Fibroblast of lung (primary cell): ENCODE measurements at places on chromosomes 2 and 18. TPM values are rescaled to one million over a fixed set of nuclear protein-coding genes. Genes with fewer than 3 reads are reported as not detected.

CFAP65 gene
- polyA plus RNA-seq: not detected in 2 replicates

PXDN gene
- polyA plus RNA-seq: 160 and 298 TPM in 2 replicates

SLC23A3 gene
- 0.29 and 0.52 TPM in 2 replicates for polyA plus RNA-seq

PLEK gene
- 0.02 TPM in 1 of 2 replicates, not detected in the other for polyA plus RNA-seq

GALNT13 gene
- polyA plus RNA-seq: not detected in 2 replicates

TEX51 gene
- not detected in 2 replicates for polyA plus RNA-seq

GAREM1 gene
- polyA plus RNA-seq: 0.92 and 2.6 TPM in 2 replicates

AOX1 gene
- 39.4 and 49.9 TPM in 2 replicates for polyA plus RNA-seq

CYTIP gene
- polyA plus RNA-seq: 0.17 TPM in 1 of 2 replicates, not detected in the other

DCDC2C gene
- polyA plus RNA-seq: not detected in 2 replicates

ATP6V1B1 gene
- 0.85 and 1.0 TPM in 2 replicates for polyA plus RNA-seq

TLX2 gene
- not detected in 2 replicates for polyA plus RNA-seq

KIAA2012 gene
- 0.01 and 0.09 TPM in 2 replicates for polyA plus RNA-seq

AMER3 gene
- not detected in 2 replicates for polyA plus RNA-seq

STON1 gene
- 5.5 and 11.3 TPM in 2 replicates for polyA plus RNA-seq

BOLL gene
- not detected in 2 replicates for polyA plus RNA-seq

ARHGAP28 gene
- polyA plus RNA-seq: 3.3 and 8.5 TPM in 2 replicates

DSG2 gene
- 1.1 and 1.6 TPM in 2 replicates for polyA plus RNA-seq

GRCh38 chr18:23584019-23584983, 2.0 kb downstream of the NPC1 start:
- no peak for DNase-seq

DNA sequence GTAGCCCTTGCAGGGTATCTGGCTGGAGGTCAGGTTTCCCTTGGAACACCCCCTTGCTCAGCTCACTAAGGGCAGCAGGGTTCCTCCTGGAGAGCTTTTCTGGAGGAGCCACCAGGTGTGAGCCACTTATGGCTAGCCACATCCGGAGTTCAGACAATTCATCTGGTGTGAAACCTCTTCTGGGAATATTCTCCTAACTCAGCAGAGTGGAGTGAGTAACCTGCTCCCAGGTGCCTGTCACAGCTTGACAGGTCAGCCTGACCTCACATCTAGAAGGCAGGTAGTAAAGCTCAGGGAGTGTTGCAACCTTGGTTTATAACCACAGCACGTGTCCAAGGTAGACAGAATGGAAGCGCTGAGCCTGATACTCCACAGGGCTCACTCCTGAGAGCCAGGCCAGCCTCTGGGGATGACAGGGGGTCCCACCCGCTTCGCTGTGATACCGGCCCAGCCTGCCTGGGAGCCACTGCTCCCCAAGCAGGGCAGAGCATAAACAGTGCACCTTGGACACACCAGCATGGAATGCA, 62.6 kb upstream of the TGFA start:
- no peak for DNase-seq

DNA sequence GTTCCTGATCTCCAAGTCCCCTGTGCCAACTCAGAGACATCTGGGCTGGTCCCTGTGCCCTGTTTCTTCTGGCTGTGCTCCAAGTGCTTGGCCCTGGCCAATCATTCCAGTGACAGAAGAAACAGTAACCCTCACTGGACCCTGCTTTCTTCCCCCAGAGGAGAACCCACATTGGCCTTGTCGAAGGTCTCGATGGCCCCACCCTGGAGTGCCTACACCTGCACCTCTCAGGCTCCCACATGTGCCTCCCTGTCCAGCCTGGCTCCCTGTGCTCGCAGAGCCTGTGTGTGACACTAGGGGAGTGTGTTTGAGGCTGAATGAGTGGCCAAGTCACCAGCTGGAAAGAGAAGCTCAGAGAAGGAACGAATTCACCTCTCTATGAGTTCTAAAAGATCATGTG, 5.9 kb upstream of the MAL start:
- DNase-seq: no peak

DNA sequence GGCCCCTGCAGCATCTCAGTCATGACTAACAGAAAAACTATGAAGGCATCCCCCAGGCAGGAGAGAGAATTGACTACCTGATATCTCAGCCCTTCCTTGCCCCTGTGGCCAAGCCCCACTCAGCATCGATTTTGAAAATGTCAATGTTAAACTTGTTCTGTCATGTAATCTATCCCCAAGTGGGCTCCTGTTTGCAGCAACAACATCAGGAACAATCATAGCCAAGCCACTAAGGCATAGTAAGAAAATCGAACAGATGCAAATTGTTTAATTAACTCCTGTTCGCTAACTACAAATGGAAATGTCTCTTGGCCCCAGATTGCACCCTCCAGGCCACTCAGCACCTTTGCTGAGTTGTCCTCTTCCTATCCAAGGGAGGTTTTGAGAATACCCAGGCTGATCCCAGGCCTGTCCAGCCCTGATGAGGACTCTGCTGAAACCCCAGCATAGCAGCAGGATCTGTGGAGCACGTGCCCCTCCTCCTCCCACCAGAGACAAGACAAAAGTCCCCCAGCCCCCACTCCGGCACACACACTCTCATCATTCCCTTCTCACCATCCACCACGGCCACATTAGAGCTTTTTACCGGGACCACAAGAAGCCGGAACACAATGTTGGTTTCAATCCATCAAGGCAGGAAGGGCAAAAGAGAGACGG, 150.1 kb downstream of the TNS1 start:
- DNase-seq: no peak

DNA sequence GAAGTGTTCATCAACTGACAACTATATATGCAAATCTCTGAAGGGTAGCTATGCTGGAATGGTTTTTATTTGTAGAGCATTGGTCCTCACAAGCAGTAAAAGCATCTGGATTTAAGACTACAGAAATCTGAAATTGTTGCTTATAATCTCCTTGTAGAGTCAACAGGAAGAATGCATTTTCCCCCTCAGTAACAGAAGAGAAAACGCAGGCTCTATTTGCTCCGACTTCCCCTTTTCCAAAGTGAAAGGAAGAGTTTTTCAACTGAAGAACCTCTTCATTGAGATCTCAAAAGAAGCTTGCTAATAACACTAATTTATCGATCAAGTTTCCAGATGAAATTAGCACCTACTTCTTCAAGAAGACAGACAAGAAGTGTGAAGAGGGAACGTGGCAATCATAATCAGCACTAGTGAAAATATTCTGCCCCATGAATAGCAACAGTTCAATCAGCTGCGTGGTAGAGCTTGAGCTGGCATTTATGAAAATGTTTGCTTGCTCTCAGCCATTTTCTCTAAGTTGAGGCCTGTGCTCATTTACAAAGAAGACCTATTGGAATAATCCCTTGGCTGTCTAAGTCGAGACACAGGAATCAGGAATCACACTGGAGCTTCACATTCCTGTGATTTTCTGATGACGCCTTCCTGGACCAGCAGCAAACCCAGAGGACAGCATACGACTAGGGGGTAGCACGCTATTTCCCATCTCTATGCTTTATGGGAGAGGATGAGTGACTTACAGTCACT, 43.7 kb downstream of the TGIF1 start:
- DNase-seq: no peak

DNA sequence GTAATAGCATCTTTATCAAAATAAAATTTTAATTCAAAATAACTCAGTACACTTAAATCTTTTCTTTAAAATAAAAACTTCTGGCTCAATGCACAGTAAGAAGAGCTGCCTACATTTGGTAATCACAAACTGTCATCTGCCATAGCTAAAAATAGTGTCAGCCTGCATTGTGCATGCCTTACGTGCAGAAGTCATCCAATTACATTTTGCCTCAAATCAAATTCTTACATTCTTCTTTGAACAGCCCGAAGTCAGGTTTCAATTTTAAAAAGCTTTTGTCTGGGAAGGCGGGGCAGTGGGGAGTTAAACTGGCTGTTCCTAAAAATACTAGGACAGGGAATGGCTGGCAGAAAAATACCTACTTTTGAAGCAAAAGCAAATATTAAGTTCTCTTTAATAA, 51.1 kb downstream of the RTN4 start:
- peak; percentile 58 for DNase-seq

- DNase-seq: no peak
These were observed 37.8 kb downstream of the RDH14 start for GRCh38 chr2:18522484-18523146.

GRCh38 chr2:37993143-37993542, 68.1 kb downstream of the RMDN2 start:
- peak; percentile 34 for DNase-seq

DNA sequence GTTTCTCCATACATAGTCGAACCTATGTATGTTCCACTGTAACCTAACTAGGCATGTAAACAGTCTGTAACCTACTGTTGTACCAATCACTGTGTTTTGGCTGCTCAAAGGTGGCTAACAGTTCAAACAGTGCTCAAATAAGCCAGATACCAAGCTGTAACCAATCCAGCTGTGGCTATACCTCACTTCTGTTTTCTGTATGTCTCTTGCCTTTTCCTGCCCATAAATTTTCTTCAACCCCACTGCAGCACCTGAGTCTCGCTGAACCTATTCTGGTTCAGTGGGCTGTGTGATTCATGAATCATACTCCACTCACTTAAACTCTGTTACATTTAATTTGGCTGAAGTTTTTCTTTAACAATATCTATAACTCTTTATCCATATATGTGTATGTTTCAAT, 340.7 kb downstream of the LPIN1 start:
- DNase-seq: no peak

DNA sequence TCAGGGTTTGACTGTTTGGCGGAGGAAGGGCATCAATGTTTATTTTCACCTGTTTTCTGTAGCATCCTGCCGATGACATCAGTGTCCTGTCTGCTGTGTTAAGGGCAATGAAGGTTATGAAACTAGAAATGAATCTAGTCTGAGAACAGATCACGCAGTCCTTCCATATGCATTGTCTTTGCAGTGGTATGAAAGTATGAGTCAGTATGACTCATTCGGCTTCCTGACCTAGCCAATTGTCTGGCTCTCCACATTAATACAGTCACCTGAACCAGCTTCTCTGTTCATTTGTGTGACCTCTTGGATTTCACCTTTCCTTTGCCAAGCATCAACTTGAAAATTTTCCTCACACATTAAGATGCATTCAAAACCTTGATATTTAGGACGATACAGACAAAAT, 353.8 kb downstream of the RND3 start:
- DNase-seq: peak; percentile 97

- DNase-seq: no peak
These were observed 91.1 kb upstream of the MAPK4 start for GRCh38 chr18:50468807-50469206.

DNA sequence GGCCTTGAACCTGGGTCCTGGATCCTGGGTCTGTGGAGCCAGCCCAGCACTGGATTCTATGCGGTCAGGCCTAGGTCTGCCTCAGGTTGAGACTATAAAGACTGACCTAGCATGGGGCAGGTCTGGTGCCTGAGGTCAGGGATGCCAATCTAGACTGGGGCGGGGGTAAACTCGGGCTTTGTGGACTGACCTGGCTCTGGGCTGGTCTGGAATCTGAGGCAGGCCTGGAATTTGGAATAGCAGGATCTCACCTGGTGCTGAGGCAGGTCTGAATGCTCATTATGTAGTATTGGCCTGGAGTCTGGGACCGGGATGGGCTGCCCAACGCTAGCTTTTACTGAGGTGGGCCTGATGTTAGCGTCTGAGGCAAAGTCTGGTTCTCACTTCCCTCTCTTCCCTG, 256.0 kb downstream of the KIAA1328 start:
- no peak for DNase-seq

GRCh38 chr2:197673606-197674005, 1.8 kb downstream of the RFTN2 start:
- no peak for DNase-seq

DNA sequence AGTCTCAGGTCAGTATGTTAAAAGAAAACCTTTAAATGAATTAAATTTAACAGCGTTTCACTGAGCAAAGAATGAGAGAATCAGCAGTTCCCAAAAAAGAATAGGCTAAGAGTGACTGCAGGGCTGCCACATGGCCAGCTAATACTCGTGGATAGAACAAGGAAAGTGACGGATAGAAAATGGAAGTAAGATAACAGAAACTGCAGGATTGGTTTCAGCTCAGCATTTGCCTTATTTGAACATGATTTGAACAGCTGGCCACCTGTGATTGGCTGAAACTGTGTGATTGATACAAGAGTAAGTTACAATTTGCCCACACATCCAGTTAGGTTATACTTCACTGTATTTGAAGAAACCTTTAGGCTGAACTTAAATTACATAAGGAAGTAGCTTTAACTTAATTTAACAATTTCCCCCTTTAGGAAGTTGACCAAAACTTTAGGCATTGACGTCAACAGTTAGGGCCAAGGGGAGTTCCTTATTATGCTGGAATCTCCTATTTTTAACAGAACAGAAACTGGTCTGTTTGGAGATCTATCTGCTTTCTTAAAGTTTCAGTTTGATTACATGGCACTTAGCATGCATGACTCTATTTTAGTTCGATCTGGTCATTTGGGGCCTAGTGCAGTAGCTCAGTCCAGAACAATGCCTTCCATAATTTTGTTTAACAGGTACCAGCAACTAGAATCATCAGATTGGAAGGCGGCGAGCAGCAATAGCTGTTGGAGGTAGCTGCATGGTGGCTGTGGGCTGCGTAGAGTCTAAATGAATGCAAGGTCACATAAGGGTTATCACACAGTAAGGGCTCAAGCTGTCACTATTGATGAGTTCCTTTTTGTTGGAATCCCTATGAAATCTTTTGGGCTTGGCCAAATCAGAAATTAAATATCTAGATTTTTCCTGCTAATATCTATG, 143.4 kb downstream of the TRIM43 start:
- no peak for DNase-seq

DNA sequence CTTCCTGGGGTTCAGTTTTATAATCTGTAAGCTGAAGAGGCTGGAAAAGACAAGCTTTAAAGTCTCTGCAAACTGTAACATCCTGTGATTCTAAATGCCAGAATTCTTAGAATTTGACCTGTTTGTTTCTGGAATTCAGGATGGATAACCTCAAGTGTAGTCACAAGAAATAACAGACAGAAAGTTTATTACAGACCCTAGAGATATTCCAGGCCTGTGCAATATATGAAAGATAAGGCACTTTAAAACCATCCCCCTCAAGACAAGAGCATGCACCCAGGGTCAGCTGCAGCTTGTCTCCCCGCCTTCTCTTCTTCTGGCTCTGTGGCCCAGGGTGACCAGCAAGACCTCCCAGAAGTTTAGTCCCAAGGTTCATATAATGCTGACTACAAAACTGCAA, 298.7 kb upstream of the ACVR2A start:
- DNase-seq: peak; percentile 42

GRCh38 chr2:68292108-68292710, 27.5 kb downstream of the CNRIP1 start:
- DNase-seq: peak; percentile 46
